ENCODE measurements at places on chromosomes 3 and 15.

GRCh38 chr15:76840830-76841460, 64.2 kb downstream of the SCAPER start:
- no peak for DNase-seq

- no peak for DNase-seq
Measured at GRCh38 chr3:162534431-162534830, 1037.8 kb downstream of the OTOL1 start.

- no peak for DNase-seq
Measured at GRCh38 chr3:23490459-23490858, 287.3 kb downstream of the UBE2E2 start.

DNA sequence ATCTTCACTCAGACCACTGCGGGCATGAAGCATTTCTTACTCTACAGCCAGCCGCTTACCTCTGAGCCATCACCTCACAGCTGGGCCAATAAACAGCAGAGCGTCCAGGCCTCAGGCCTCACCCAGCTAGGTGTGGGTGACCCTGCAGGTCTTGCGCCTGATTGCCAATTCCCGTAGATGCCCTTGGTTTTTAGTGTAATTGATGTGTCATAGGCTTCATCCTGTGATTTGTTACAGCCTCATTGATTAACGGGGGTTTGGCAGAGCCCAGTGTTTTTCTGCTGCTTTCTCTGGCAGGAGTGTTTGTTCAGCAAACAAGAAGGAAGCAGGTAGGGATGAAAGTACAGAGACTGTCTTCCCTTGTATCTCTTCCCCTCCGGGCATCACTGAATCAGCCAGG, 49.6 kb upstream of the BNIP2 start:
- no peak for DNase-seq

DNA sequence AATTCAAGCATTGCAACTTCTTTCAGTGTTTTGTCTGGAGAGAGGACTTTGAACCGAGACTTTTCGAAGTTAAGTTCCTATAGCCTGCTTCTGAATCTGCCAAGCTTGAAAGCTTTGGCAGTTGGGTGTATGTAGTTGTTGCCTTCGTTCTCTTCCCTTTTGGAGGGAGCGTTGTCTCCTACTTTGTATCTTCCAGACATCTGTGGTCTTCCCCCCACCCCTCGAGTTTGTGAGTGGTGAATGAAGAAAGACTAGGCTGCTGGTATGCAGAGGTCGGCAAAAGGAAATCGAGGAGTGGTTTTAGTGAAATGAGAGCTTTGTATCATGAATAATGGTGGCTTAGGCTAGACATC, 1.3 kb downstream of the CTNNB1 start:
- DNase-seq, result no peak

DNA sequence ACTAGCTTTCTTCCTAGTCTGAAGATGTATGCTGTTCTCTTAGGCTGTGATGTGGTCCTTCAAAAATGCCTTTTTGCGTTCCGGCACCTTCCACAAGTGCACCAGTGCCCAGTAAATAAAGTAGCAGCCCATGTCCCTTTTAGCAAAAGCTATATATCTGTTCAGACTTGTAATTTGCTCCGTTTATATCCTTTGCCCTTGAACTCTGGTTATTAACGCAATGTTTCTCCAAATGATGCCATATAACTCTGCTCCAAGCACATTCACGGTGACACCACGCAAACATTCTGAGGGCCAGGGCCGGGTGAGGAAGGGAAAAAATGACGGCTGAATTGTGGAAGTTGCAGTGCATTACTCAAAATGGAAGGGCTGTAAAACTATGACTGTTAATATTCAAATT, 1001.1 kb upstream of the NR2F2 start:
- DNase-seq, result no peak

DNA sequence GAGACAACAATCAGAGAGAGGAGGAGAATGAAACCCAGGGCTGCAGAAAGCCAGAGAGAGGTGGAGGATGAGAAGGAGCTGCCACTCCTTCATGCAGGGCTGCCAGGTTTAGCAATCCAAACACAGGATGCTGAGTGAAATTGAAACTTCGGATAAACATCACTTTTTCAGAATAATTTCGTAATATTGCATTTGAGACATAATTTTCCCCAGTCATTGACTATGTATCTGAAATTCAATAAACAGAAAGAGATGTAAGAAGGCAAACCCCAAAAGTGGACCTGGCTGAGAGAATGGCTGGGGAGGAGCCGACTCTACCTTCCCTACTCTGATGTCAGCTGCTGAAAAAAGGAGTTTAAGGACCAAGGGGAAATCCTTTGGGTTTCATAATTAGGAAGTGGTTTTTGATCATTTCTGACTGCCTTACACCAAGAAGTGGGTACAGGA, 33.8 kb downstream of the SLC9A9 start:
- DNase-seq, result no peak

Measured in activated T-cell treated with anti-CD3 and anti-CD28 coated beads for 4 hours (primary cell).